ENCODE measurements at places on chromosomes 11 and 22. TPM values are rescaled to one million over a fixed set of nuclear protein-coding genes. Genes with fewer than 3 reads are reported as not detected.

MMP12 gene
- total RNA-seq: not detected

DNA sequence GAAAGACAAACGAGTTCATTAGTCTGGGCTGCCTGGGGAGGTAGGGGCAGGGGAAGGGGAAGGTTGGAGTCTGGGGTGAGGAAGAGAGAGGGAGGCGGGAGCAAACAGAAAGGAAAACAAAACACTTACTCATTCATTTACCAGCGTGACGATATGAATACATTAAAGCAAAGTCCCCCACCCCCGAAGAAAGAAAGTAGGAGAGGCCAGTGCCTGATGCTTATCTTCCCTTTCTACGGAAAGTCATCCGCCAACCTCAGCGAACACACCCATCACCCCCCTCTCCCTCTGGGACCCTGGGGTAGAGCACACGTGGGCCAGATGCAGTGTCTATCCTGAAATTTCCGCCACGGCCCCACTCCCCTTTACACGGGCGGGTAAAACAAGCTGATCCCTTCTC, 13.7 kb downstream of the ABCC8 start:
- no peak for DNase-seq
- no peaks in the 10 kb centered on the region for H3K36me3 ChIP-seq
- peaks cover 12% of the 10 kb centered on the region for H3K27me3 ChIP-seq

GRCh38 chr22:26674211-26675190, 17.1 kb downstream of the MIAT start:
- H3K4me3 ChIP-seq: peak overlapping the region; percentile 95
- H3K27ac ChIP-seq: peak overlapping the region; percentile 96
- H3K36me3 ChIP-seq: peaks cover 24% of the 10 kb centered on the region
- no peaks in the 10 kb centered on the region for H3K27me3 ChIP-seq
- H3K4me1 ChIP-seq: peaks cover 70% of the 10 kb centered on the region

DNA sequence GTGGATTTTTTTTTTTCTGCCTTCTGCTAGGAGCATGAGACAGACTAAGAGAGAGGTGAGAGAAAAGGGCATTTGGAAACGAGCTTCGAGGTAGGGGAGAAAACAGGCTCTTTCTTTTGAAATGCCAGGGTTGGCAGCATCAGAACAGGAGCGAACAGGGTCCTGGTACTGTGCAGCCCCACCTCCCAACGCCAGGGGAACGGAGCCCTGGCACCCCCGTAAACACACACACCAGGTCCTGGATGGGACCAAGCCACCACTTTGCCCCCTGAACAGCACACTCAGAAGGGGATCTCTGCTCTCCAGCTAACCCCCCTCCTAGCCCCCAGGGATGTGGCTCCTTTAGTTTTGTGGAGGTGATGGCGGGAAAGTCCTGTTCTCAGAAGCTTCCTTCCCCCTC, 127.1 kb downstream of the CTTN start:
- peaks cover 13% of the 10 kb centered on the region for H3K27me3 ChIP-seq
- H3K4me3 ChIP-seq: no peak overlapping the region
- H3K36me3 ChIP-seq: no peaks in the 10 kb centered on the region
- H3K27ac ChIP-seq: no peak overlapping the region
- DNase-seq: no peak
- H3K4me1 ChIP-seq: no peaks in the 10 kb centered on the region

GRCh38 chr11:61702701-61703312, 22.6 kb downstream of the DAGLA start:
- no peak overlapping the region for H3K4me3 ChIP-seq
- peaks cover 20% of the 10 kb centered on the region for H3K4me1 ChIP-seq
- no peaks in the 10 kb centered on the region for H3K27me3 ChIP-seq
- H3K36me3 ChIP-seq: no peaks in the 10 kb centered on the region
- H3K27ac ChIP-seq: no peak overlapping the region

GRCh38 chr11:134181707-134182106, 42.1 kb downstream of the NCAPD3 start:
- DNase-seq: no peak
- no peaks in the 10 kb centered on the region for H3K27me3 ChIP-seq
- H3K4me3 ChIP-seq: no peak overlapping the region

Measured in activated CD4-positive, alpha-beta T cell treated with anti-CD3 and anti-CD28 coated beads, Interleukin-2, amount 10 ng/mL, durations not matched to agents 24 days and 14 days (primary cell).